Muscle of leg (tissue), 16 donors: ENCODE measurements at places on chromosomes 6 and 20.

DNA sequence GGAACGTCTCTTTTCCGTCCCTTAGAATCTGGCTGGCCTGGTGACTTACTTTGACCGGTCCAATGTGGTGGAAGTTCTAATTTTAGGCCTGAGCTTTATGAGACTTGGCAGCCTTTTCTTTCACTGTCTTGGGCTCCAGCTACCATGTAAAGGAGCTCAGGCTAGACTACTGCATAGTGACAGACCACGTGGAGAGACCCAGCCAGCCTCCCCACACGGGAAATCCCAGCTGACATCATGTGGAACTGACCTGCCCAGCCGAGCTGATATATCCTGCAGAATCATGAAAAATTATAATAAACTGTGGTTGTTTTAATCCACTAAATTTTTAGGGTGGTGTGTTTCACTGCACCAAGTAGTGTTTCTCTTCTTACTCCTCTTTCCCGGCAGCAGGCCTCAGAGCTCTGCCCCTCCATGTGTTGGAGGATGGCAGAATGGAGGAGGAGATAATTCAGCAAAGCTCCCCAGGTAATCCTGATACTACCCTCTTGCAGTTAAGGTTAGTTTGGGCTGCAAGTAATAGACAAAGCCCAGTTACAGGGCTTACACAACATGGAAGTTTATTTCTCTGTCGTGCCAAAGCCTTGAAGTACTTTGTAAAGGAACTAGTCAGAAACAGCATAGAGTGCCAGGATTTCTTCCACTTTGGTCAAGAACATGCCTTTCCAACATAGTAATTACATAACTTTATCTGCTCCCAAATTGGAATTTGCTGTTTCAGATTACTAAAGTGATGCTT is 87.5 kb downstream of the SH3BGRL2 start:
- no peak for DNase-seq

GRCh38 chr20:60034231-60035110 is 76.2 kb downstream of the CDH26 start:
- DNase-seq, result peak; percentile 48

- peak; percentile 3 for DNase-seq
These were observed 281.7 kb upstream of the GJE1 start for GRCh38 chr6:141851063-141851462.

- DNase-seq, result no peak
These were observed 385.1 kb downstream of the SMOC2 start for GRCh38 chr6:168826078-168826390.

GRCh38 chr6:46407776-46408530 is 83.3 kb downstream of the RCAN2 start:
- peak; percentile 49 for DNase-seq

GRCh38 chr6:14858808-14859207 is 387.1 kb upstream of the JARID2 start:
- DNase-seq, result peak; percentile 73

GRCh38 chr6:80610846-80611245 is 504.4 kb downstream of the BCKDHB start:
- DNase-seq, result peak; percentile 64

- peak; percentile 91 for DNase-seq
These were observed 62.5 kb upstream of the TIAM2 start for GRCh38 chr6:154932515-154933027.

GRCh38 chr20:12270863-12271262 is 353.2 kb downstream of the BTBD3 start:
- DNase-seq, result no peak

DNA sequence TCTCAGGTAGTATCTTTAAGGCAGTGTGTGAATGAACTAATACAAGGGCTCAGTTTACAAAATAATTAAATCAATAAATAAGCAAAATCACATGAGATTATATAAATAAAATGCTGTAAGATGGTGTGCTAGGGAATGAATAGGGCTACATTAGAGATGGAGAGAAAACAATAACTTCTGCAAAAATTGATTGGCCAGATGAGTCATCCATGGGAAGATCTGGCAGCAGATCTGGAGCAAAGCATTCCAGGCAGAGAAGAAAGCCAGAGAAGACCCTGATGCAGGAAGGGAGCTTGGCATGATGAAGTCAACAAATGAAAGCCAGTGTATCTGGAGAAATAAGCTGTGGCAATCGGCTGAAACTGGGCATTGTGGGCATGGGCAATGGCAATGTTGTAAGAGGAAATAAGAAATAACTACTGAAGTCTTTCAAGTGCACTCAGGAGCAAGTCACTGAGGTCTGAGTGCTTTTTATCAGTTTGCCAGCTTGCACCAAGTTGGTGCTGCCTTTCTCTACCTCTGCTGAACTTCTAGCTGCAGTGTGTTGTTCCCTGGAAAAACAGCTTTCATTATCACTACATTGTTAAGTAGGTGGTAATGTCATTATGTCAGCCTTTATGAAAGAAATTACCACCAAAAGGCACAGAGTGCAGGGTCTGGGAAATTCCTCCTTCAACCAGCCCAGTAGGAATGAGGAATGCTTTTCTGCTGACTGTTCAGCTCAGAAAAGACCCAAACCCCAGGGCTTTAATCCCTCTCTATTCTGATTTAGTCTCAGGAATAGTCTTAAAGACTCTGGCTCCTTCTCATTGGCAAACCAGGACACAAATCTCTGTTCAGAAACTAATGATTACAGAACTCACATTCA is 231.6 kb downstream of the HTR1B start:
- DNase-seq, result no peak

DNA sequence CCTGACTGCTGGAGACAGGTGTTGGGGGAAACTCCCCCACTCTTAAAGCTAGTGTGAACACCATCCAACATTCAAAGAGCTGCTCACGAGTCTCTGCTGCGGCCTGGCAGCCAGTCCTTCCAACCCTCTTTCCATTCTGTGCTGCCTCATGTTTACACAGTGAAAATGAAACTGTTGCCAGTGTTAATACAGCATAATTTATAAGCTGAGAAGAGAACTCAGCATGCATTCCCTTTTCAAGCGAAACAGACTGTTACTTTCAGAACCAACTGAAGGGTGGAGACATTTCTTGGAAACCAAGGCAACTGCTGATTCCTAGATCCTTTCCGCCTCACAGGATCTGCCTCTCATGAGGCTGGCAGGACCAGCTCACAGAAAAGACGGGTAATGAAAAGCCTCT is 533.8 kb upstream of the ID4 start:
- peak; percentile 26 for DNase-seq

DNA sequence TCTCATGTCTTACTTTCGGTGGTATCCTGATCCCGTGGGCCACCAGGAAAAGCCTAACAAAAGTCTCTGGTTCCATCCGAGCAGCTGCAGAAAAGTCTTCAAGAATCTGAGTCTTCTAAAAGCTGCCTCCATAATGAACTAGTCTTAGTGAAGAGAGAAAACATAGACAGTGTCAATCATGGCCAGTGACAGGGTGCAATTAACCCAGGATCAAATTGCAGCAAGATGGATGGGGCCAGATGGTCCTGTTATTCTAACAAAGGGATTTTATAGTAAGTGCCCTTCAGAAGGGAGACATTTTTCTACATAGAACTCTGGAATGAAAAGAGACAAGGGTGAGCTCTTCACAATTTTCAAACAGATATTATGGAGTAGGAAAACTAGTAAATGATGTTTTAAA is 281.6 kb upstream of the ZFP64 start:
- no peak for DNase-seq

GRCh38 chr6:168149015-168149414 is 70.0 kb upstream of the FRMD1 start:
- no peak for DNase-seq

DNA sequence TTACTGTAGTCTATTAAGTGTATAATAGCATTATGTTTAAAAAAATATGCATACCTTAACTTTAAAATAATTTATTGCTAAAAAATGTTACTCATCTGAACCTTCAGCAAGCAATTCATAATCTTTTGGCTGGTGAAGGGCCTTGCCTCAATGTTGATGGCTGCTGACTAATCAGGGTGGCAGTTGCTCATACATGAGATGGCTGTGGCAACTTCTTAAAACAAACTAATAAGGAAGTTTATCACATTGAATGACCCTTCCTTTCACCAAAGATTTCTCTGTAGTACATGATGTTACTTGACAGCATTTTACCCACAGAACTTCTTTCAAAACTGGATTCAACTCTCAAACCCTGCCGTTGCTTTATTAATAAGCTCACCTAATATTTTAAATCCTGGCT is 84.0 kb downstream of the TASP1 start:
- no peak for DNase-seq

DNA sequence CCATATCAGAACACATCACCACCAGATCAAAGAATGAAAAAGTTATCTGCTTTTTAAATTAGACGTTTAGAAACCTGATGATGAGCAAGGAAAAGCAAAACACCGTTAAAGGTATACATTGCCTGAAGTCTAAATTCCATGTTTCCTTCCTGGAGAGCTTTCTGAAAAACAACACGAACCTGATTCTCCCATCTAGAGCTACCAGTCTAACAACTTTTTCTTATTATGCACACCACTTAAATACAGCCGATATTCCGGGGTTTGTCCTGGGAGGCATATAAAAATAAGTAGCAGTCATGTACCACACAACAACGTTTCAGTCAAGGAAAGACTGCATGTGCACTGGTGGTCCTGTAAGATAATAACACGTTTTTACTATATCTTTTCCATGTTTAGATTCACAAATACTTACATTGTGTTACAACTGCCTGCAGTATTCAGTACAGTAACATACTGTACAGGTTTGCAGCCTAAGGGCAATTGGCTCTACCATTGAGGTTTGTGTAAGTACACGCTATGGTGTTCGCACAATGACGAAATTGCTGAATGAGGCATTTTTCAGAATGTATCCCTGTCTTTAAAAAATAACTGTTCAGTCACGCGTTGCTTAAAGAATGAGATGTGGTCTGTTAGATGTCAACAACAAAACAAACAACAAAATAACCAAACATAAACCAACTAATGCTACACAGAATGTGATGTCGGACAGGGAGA is 19.1 kb upstream of the LYRM2 start:
- DNase-seq, result no peak

GRCh38 chr6:16344756-16345155 is 106.4 kb downstream of the GMPR start:
- DNase-seq, result no peak

GRCh38 chr6:147201885-147202515 is 2.2 kb upstream of the STXBP5 start:
- peak; percentile 53 for DNase-seq

DNA sequence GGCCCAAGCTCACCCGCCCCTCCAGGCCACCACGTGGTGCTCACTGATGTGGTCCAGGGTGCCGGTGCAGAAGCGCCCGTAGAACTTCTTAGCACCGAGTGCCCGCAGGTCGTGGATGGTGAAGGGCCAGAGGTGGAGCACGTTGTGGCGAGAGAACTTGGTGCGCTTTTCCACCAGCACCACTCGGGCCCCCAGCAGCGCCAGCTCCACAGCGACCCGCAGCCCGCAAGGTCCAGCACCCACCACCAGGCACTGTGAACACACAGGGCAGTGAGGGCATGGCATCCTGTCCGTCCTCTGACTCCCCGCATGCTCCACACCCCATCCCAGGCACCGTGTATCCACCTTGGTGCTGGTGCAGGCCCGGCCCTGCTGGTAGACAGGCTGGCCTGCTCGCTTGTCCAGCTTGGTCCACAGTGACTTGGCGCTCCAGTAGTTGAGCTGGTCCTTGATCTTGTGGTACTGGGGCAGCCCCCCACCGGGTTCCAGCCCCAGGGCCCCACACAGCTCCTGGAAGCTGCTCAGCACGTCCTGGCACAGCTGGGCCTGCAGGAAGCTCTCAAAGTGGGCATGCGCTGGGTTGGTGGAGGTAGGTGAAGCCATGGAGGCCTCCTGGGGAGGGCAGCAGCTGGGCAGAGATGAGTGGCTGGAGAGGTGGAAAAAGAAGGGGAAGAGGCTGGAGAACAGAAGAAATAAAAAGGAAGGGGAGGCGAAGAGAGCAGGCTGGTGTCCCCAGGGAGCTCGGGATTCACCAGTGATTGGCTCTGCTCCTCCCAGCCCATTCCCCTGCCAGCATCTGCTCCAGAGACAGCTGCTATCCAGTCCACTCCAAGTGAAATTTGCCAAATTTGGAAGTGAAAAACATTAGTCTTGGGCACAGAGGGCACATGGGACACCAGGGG is 1.7 kb downstream of the MICAL1 start:
- peak; percentile 88 for DNase-seq

GRCh38 chr20:52172392-52173047 is 19.1 kb downstream of the ZFP64 start:
- DNase-seq, result no peak

- DNase-seq, result no peak
These were observed 397.5 kb upstream of the ARID1B start for GRCh38 chr6:156379392-156380289.

GRCh38 chr6:133955582-133956415 is 2.8 kb downstream of the TBPL1 start:
- no peak for DNase-seq

- DNase-seq, result peak; percentile 72
These were observed 10.7 kb downstream of the DLL1 start for GRCh38 chr6:170279977-170280688.

DNA sequence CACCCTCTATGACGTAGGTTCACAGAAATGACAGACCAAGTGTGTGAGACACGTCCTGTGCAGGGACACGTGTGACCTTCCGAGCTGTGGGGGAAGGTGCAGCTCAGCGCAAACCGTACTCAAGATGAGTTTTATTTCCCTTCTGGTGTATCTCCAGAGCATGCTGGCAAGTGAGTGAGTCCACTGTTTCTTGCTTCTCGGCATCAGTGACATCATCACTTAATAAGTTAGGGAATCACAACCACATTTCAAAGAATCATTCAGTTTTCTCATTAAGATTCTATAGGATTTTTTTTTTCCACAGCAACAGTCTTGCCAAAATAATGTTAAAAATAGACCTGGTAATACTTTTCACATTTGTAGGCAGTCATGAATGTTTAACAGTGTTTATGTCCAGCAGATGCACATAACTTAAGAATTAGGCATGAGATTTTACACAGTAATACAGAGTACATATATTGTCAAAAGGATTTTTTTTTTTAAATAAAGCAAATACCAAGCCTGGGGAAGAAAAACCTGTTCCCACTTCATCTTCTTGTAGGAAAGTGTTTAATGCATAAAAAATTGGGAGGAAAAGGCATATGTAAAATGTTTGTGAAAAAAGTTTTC is 417.8 kb downstream of the CDC5L start:
- peak; percentile 89 for DNase-seq

- peak; percentile 31 for DNase-seq
These were observed 2.0 kb upstream of the PLCG1 start for GRCh38 chr20:41135187-41135887.

- DNase-seq, result no peak
These were observed 2.5 kb downstream of the FAM162B start for GRCh38 chr6:116763048-116763447.

- no peak for DNase-seq
These were observed 60.1 kb downstream of the MMS22L start for GRCh38 chr6:97222903-97223302.
